Fibroblast of skin of left quadriceps (primary cell): ENCODE measurements at places on chromosomes 7 and 10.
A peak's percentile ranks its signal among the peaks of the same experiment; 100 is the strongest.

GRCh38 chr10:70324339-70324861 is 40.6 kb upstream of the NPFFR1 start:
- DNase-seq = no peak

DNA sequence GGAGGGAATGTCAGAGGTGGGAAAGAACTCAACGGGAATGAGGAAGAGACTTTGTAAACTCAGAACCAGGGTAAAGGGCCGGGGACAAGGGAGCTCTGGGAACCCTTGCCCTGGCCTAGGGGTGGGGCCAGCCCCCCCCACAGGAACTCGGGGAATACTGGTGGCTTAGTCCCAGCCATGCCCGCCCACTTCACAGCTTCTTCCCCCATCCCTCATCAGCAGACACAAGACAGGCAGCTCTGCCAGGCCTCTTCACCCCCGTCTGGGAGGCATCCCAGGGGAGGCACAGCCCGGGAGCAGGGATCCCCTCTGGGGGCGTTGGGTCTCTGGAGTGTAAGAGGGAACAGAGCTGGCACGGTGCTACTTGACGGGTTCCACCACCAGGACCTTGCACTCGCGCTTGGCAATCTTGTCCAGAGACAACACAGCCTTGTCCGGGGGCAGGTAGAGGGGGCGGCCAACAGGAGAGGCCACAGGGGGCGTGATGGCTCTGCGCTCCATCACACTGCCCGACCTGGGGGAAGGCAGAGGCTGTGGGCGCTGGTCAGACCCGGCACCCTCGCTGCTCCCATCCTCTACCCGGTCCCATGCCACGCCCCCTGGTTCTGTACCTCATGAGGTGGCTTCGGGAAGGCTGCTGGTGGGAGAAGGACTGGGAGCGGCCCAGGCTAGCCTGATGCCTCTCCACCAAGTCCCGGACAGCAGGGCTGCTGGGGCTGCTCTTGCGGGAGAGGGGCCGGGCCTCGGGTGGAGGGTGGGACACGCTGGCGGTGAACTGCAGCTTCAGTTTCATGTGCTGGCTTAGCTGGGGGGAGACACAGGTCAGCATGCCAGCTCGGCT is 3.7 kb downstream of the TRAPPC14 start:
- DNase-seq = no peak

GRCh38 chr7:101608772-101609713 is 20.1 kb downstream of the MYL10 start:
- DNase-seq = no peak

- DNase-seq = no peak
Observed at GRCh38 chr7:11533229-11533820, 298.7 kb downstream of the THSD7A start.

DNA sequence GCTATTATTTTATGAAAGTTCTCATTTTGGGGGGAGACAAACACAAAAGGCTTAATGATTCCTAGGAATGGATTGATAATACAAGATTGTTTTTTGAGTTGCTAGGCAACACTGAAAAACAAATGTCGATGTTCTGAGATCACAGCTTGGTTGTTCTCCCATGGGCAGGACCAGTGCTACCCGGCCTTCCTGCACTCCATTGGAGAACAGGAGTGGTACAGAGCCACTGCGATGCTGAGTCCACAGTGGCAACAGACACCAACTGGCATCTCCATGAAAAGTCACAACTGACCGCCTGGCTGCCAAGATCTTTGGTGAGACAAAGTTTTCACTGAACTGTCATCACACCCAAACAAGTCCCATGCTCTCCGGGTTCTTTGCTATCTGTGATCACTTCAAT is 68.9 kb upstream of the NMT2 start:
- no peak for DNase-seq

DNA sequence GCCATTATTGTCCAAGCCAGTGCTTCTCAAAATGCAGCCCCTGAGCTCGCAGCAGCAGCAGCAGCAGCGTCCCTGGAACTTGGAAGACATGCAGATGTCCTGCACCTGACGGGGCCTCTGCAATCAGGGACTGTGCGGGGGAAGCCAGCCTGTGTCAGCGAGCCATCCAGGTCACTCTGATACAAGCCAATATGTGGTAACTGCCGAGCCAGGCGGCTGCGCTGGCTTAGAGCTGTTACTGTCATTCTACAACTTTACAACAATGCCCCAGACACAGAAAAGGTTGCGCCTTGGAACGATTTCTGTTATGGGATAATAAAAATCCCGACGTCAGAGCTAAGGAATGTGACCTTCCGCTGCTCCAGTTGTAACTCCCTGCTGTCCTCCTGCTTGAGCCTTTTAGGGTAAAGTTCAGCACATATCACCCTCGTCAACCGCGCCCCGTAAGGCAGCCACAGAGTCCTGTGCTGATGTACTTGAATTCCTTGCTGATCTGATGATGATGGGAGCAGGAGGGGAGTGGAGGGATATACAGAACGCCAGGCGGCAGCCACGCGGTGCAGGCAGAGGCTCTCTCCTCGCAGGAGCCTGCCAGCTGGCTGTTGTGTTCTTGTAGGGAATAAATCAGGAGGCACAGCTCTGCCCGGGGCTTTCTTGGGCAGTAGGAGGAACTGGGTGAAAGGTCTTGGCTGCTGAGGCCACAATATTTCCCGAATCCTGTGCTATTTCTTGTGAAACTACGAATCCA is 20.0 kb upstream of the CRYGN start:
- peak; percentile 50 for DNase-seq

GRCh38 chr7:76209310-76209709 is 7.6 kb downstream of the SRRM3 start:
- DNase-seq = no peak

- DNase-seq = no peak
Observed at GRCh38 chr7:101428093-101428866, 65.6 kb downstream of the COL26A1 start.

DNA sequence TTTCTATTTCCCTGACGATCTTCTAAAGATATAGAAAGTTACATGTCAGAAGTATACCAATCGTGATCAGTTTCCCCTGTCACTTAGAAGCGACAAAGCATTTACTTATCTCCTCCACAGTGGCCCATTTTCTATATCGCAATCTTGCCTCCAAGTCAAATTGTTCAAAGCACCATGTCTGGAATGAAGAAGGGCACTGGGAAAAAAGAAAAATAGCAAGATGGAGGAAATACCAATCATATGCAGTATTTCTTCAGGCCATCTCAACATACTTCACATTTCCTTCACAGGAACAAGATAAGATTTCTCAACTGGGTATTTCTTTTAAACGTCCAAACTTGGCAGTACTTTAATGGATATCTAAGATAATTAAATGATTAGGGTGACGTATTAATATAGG is 63.3 kb upstream of the IL6 start:
- no peak for DNase-seq

GRCh38 chr7:37247861-37248260 is 200.8 kb downstream of the ELMO1 start:
- DNase-seq = peak; percentile 24

DNA sequence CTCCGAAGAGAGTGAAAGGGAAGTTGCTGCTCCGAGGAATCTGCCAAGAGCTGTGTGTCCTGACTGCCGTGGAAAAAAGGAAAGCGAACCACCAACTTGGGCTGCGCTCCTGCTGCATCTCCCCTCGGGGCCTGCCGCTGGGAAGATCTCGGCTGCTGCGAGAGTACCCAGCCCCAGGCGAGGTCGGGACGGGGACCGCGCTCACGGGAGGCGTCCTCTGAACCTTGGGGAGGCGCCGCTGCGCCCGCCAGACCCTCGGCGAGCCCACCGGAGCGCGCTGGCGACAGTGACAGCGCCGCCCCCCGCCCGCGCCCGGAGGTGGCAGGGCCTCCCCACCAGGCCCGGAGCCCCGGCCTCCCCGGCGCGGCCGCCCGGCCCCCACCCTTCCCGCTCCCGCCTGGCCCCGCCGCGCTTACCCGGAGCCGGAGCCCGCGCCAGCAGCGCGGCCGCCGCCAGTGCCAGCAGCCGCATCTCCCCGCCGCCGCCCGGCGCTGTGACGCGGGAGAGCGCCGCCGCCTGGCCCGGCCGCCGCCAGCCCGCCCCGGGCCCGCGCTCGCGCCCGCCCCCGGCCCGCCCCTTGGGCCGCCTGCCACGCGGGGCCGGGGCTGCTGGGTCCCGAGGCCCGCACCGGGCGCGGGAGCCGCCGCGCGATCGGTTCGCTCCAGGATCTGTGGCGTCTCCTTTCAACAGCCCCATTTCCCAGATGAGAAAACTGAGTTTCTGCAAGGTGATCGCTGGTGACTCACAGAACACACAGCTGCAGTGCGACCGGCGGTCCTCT is at the start of gene VSTM4:
Gene VSTM4, minus strand, starts transcription at position 508 of the 781 bp plus-strand sequence. Its CDS starts 37 bp downstream, at position 471.
- DNase-seq = peak; percentile 24

DNA sequence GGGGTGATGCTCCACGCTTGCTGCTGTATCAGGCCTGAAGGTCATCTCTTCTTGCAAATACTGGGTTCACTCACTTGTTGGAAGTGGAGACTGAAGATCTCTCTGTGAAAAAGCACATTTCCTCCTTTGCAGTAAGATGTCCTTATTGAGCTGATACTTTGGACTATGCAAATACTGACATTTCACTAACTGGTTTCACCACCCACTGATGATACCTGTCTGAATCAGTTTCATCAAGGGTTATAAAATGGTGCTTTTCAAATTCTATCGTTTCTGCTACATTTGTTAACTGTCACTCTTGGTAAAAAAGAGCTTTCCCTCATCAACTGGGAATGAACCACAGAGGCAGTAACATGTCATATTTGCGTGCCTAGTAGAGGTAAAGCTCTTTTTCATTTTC is 35.5 kb downstream of the RAB19 start:
- no peak for DNase-seq

DNA sequence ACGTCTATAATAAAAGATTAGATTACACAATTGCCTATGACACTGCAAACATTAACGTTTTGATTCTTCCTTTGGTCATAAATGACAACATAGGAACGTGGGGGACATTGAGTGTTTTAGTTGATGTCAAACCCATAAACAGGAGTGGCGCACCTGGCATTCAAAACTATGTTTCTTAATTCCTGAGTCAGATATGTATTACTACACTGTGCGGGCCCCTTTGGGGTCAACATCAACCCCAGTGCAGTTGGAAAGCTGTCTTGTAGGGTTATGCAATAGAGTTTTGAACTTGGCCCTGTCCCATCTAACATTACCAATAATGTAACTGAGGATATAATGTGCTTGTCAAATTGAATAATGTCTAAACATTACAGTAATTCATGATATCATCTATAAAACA is 156.5 kb downstream of the CSTF2T start:
- DNase-seq = no peak

DNA sequence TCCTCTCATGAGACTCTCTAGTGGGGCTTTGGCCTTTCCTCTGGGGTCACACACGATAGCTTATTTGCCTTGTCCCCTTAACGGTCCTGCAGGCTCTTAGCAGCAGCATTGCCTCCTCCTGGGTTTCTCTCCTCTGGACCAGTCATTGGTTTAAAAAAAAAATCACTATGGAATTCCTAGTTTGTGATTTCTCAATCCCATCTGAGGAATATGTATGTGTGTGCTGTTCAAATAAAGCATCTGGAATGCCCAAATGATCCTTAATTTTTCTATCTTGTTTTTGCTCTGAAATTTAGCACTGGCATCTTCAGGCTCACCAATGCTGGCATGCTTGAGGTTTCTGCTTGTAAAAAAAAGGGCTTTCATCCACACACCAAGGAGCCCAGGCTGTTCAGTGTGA is 30.5 kb downstream of the ACTA2 start:
- no peak for DNase-seq

DNA sequence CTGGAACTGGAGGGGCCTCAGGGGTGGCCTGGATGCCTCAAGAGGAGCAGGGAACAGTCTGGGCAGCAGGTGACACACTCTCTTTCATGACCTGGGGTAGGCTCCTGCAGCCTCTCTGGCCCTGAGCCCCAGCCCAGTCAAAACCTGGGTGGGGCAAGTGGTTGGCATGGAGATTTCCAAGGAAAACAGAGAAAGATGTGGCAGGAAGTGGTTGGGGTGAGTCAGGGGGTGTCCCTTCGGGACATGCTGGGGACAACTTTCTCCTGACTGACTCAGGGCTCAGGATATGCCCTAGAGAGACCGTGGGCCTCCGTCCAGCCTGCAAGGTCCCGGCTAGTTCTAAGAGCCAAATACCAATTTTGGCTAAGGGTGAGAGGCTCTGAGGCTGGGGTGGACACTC is 2.9 kb downstream of the AQP1 start:
- no peak for DNase-seq

DNA sequence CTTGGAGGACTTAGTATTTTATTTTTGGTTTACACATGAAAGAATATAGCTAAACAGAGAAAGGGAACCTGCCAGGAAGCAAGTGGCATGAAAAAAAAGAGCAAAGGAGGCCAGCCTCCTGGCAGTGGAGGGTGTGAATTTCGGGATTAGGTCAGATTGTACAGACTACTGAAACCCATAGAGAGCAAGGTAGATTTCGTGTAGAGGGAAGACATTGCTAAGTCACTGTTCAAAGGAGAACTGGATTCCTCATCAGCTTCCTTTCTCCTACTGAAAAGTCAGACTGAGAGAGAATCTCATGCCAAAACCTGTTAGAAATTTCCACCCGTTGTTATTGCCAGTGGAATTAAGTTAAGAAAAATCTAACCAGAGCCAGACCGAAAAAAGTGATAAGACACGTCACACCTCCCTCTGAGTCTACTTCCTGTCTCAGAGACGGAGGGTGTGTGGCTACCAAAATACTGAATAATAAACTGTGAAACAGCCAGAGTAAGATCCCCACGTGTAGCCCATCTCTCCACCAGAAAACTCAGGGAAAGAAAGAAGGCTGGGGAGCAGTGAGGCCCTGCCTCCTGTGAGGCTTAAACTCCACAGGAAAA is 118.8 kb downstream of the SKIDA1 start:
- peak; percentile 11 for DNase-seq

DNA sequence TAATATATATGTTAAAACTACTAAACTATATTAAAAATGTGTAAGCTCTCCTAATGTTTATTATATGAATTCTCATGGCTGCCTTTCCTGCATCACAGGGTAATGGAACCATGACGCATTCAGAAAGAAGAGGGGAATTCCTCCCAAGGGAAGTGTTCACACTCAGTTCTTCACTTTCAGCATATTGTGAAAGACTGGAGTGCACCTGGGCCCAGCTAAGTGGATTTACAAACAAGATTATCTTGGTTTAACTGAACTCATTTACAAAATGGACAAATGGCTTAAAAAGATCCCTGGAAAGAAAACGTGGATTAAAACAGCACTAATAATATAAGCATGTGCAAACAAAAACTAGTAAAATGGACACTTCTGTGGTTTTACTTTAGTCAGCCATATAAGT is 149.8 kb downstream of the DOCK4 start:
- DNase-seq = no peak

DNA sequence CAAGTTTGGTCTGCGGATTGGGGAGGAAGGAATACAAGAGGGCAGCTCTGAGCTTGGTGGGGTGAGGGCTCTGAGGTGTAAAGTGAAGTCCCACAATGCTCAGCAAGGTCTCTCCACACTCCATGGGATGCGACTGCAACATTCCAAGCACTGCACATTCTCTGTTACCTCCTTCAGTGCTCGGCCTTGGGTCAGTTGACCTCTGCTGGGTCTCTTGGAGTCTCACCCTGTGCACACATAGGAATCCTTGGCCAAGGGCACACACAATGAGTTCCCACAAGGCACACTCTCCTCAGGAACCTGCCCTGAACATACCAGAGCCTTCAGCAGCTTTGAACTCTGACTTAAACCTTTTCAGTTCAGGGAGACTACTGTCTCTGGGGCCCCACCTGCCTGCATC is 2.4 kb upstream of the WDFY4 start:
- DNase-seq = no peak

- no peak for DNase-seq
Observed at GRCh38 chr7:110637252-110637651, 453.7 kb upstream of the LRRN3 start.

- DNase-seq = no peak
Observed at GRCh38 chr10:53939654-53940053, 861.4 kb downstream of the PCDH15 start.
